Activated naive CD4-positive, alpha-beta T cell treated with anti-CD3 and anti-CD28 coated beads, Interleukin-2, amount 50 U/mL, for 16 hours (primary cell): ENCODE measurements at places on chromosomes 16 and 17.

- DNase-seq: no peak
Observed at GRCh38 chr17:39194985-39195524, 2.4 kb downstream of the CACNB1 start.

DNA sequence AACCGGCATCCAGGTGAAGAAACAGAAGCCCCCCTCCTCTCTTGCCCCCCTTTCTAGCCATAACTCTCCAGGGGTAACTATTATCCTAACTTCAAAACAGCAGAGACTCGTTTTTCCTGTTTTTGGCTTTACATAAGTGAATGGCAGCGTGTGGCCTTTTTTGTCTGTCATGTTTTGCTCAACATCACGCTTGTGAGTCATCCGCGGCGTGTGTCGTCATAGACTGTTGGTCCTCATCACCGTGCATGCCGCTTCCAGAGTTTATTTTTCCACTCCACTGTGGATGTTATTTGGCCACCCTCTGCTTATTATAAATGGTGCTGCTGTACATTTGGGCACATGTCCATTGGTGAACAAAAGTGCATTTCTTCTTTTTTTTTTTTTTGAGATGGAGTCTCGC, 52.6 kb downstream of the ERN1 start:
- DNase-seq: no peak

DNA sequence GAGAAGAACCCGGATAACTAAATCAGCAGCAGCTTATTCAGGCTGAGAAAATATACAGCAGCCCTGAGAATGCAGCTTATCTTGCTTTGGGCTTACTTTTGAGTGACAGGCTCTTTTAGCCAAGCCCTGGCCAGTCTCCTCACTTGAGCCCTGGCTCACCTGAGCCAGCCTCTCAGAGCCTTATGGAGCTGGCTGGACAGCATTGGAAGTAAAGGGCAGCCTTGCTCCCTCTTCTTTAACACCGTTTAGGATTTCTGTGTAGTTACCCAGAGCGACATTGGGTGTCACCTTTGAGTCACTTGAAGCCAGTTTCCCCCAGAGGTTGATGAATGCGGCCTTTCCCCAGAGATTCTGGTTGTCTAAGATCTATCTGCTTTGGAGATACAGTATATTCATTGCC, 7.7 kb upstream of the NPIPB2 start:
- no peak for DNase-seq

DNA sequence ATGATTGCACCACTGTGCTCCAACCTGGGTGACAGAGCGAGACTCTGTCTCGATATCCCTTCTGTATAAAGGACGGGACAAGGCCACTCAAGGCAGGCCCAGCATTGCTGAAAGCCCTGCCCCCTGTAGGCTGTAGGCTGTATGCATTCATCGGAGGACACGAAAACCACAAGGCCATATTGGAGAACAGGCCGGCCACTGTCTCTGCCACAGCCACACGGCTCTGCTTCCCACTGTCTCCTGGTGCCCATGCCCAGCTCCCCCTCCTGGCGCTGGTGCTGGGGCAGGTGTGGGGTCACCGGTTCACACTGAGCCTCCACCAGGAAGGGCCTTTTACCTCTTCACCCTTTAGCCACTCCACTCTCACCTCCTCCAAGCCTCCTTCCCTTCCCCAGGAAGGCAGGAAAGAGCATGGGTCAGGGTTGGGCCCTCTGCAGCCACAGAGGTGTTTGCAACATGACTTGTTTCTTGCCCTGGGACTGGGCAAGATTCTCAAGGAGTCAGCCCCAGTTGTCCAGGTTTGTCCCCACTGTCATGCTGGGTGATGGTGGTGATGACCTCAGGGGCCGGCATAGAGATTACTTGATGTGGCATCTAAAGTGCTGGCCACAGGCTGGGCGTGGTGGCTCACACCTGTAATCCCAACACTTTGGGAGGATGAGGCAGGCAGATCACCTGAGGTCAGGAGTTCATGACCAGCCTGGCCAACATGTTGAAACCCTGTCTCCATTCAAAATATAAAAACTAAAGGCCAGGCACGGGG, 5.3 kb upstream of the NTN3 start:
- DNase-seq: no peak
